ENCODE measurements at places on chromosomes 2 and 18. TPM values are rescaled to one million over a fixed set of nuclear protein-coding genes. Genes with fewer than 3 reads are reported as not detected.

DLX2 gene
- total RNA-seq, result not detected

CDH7 gene
- 0.23 TPM for total RNA-seq

ZEB2 gene
- total RNA-seq, result 147 TPM

FBXO41 gene
- total RNA-seq, result 2.2 TPM

RGPD4 gene
- total RNA-seq, result 0.22 TPM

ABCG8 gene
- total RNA-seq, result not detected

Measured in right cardiac atrium (tissue), 5 donors.